ENCODE measurements at places on chromosomes 16 and 17. TPM values are rescaled to one million over a fixed set of nuclear protein-coding genes. Genes with fewer than 3 reads are reported as not detected.

DNA sequence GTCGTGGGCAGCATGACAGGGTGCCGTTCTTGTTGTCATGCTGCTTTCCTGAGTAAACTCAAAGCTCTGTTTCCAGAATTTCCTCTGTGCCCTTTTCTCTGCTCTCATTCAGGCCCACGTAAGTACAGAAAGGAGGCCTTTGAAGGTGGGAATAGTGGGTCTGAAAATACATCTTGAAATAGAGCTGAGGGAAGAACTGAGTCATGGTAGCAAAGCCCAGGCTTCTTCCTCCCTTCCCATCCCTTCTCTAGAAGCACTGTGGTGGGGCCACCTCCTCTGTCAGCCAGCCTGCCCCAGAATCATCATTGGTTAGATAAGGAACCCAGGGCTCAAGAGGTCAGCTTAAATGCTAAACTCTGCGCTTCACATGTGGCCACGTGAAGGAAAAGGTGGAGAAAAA lies 9.4 kb downstream of the CTRL start:
- no peak overlapping the region for H3K4me3 ChIP-seq
- peaks cover 90% of the 10 kb centered on the region for H3K4me1 ChIP-seq
- H3K36me3 ChIP-seq, result peaks cover 8% of the 10 kb centered on the region
- H3K27me3 ChIP-seq, result no peaks in the 10 kb centered on the region
- peak overlapping the region; percentile 83 for H3K27ac ChIP-seq

DNA sequence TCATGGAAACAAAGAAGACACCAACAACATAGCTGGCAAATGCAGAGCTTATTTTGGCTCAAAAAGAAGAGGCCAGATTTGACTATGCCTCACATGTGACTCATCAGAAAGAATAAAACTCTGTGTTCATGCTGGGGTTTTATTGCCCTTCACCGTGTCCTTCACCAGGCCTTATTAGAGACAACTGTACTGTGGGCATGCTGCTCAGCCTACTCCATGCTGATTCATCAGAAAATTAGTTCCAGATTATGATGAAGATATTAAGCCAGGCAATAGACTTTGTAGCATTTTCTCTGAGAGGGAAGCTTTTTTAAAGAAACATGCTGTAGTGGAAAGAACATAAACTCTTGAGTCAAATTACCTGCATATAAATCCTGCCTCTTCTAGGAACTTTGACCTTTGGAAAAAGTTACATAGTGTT lies 89.8 kb downstream of the CYB561 start:
- no peak overlapping the region for H3K4me3 ChIP-seq
- no peaks in the 10 kb centered on the region for H3K27me3 ChIP-seq
- H3K4me1 ChIP-seq, result no peaks in the 10 kb centered on the region
- H3K36me3 ChIP-seq, result no peaks in the 10 kb centered on the region
- H3K27ac ChIP-seq, result no peak overlapping the region

GRCh38 chr17:30961209-30962188 lies 9.3 kb upstream of the RNF135 start:
- no peak overlapping the region for H3K27ac ChIP-seq
- DNase-seq, result peak; percentile 10
- no peak overlapping the region for H3K4me3 ChIP-seq
- H3K36me3 ChIP-seq, result no peaks in the 10 kb centered on the region
- H3K4me1 ChIP-seq, result no peaks in the 10 kb centered on the region

DNA sequence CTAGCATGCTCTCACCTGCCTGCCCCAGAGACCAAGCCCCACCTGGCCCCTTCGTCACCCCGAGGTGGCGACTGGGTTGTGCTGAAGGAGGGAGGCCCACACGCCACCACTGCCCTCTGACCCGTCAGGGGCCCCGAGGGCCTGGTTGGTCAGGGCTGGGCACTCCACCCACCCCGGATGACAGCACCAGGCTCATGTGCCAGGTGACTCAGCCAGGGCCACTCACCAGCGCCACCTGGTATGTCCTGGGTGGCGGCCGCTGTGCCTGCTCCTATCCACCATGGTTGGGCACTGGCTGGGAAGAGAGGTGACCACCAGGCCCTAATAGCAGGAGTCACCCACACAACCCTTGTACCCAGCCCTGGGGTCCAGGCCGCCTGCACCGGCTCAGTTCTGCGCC lies 68.9 kb downstream of the JPH3 start:
- no peaks in the 10 kb centered on the region for H3K36me3 ChIP-seq
- no peak overlapping the region for H3K27ac ChIP-seq
- no peak overlapping the region for H3K4me3 ChIP-seq
- DNase-seq, result no peak
- H3K27me3 ChIP-seq, result peaks cover 8% of the 10 kb centered on the region

GRCh38 chr17:56810891-56811775 lies 22.6 kb downstream of the C17orf67 start:
- no peak overlapping the region for H3K27ac ChIP-seq
- no peaks in the 10 kb centered on the region for H3K4me1 ChIP-seq
- no peaks in the 10 kb centered on the region for H3K27me3 ChIP-seq
- DNase-seq, result no peak

The OR3A3 gene
- total RNA-seq, result not detected

The FGF11 gene
- total RNA-seq, result 2.7 TPM

DNA sequence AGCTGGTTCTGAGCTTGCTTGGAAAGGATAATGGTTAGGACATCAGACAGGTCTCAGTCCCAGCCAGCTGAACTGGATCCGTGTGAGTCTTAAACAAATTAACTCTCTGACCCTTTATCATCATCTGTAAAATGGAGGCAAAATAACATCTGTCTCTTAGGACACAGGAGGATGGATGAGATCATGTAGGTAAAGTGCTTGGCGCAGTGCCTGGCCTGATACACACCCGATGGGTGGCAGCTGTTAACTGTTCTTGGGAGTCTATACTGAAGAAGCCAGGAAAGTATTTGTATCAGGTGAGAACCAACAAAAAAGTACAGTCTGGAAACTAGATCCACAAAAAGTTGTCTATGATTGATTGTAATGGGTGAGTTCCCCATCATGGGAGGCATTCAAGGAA lies 188.6 kb downstream of the C16orf78 start:
- H3K4me3 ChIP-seq, result no peak overlapping the region
- DNase-seq, result no peak
- no peaks in the 10 kb centered on the region for H3K36me3 ChIP-seq
- H3K4me1 ChIP-seq, result peaks cover 40% of the 10 kb centered on the region
- H3K27me3 ChIP-seq, result no peaks in the 10 kb centered on the region

DNA sequence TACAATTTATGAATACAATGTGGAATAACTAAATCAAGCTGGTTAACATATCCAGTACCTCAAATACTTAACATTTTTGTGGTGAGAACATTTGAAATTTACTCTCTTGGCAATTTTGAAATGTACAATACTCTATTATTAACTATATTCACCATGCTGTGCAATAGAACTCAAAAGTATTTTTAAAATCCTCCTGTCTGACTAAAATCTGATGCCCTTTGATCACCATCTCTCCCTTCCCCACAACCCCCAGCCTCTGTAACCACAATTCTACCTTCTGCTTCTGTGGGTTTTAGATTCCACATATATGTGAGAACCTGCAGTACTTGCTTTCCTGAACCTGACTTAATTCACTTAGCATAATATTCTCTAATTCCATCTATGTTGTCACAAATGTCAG lies 71.6 kb upstream of the ALOX12 start:
- H3K4me1 ChIP-seq, result no peaks in the 10 kb centered on the region
- no peak overlapping the region for H3K4me3 ChIP-seq
- H3K36me3 ChIP-seq, result peaks cover 4% of the 10 kb centered on the region
- H3K27ac ChIP-seq, result no peak overlapping the region

The PRR29 gene
- total RNA-seq, result 0.19 TPM

- no peaks in the 10 kb centered on the region for H3K27me3 ChIP-seq
- H3K4me1 ChIP-seq, result no peaks in the 10 kb centered on the region
- H3K27ac ChIP-seq, result no peak overlapping the region
- H3K4me3 ChIP-seq, result no peak overlapping the region
- no peaks in the 10 kb centered on the region for H3K36me3 ChIP-seq
- DNase-seq, result no peak
Observed at GRCh38 chr16:6066652-6067051, 969.1 kb upstream of the EEF2KMT start.

GRCh38 chr17:77426676-77427386 lies 286.1 kb downstream of the SEC14L1 start:
- DNase-seq, result no peak
- peaks cover 91% of the 10 kb centered on the region for H3K4me1 ChIP-seq
- H3K36me3 ChIP-seq, result no peaks in the 10 kb centered on the region
- H3K27ac ChIP-seq, result peak overlapping the region; percentile 83
- no peaks in the 10 kb centered on the region for H3K27me3 ChIP-seq

The SPNS1 gene
- total RNA-seq, result 20.3 TPM

- no peaks in the 10 kb centered on the region for H3K27me3 ChIP-seq
- H3K36me3 ChIP-seq, result no peaks in the 10 kb centered on the region
- H3K4me1 ChIP-seq, result no peaks in the 10 kb centered on the region
- peak; percentile 37 for DNase-seq
- peak overlapping the region; percentile 51 for H3K27ac ChIP-seq
Observed at GRCh38 chr17:68909066-68909465, 46.1 kb downstream of the ABCA8 start.

The PDP2 gene
- 4.5 TPM for total RNA-seq

GRCh38 chr17:12765548-12765947 lies 23.8 kb upstream of the ARHGAP44 start:
- H3K4me1 ChIP-seq, result no peaks in the 10 kb centered on the region
- H3K36me3 ChIP-seq, result no peaks in the 10 kb centered on the region
- no peak overlapping the region for H3K4me3 ChIP-seq
- peaks cover 3% of the 10 kb centered on the region for H3K27me3 ChIP-seq
- no peak for DNase-seq
- no peak overlapping the region for H3K27ac ChIP-seq

DNA sequence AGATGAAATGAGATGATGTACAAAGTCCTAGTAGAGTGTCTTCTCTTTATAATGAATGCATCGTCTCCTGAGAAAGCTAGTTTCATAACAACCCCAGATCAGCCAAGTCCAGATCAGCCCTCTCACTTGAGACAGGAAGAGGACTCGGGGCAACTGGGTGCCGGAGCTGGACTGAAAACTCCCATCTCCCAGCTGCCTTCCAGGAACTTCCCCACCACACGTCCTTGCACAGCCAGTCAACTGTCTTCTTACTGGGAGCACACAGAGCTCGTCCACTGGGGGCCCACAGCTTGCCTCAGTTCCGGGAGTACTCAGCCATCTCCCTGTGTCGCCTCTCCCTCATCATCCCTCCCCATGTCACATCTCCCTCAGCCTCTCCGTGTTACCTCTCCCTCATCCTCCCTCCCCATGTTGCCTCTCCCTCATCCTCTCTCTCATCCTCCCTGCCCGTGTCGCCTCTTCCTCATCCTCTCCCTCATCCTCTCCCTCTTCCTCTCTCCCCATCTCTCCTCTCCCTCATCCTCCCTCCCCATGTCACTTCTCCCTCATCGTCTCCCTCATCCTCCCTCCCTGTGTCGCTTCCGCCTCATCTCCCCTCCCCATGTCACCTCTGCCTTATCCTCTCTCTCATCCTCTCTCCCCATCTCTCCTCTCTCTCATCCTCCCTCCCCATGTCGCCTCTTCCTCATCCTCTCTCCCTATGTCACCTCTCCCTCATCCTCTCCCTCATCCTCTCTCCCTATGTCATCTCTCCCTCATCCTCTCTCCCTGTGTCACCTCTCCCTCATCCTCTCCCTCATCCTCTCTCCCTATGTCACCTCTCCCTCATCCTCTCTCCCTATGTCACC lies 22.4 kb upstream of the KCNH6 start:
- no peak overlapping the region for H3K4me3 ChIP-seq
- H3K27ac ChIP-seq, result no peak overlapping the region
- peaks cover 4% of the 10 kb centered on the region for H3K27me3 ChIP-seq
- no peaks in the 10 kb centered on the region for H3K4me1 ChIP-seq
- no peaks in the 10 kb centered on the region for H3K36me3 ChIP-seq
- DNase-seq, result no peak

The GSG1L gene
- not detected for total RNA-seq

Measured in psoas muscle (tissue), 8 donors.